ENCODE measurements at places on chromosomes 16 and 17.

- DNase-seq, result no peak
These were observed 44.0 kb upstream of the MEAK7 start for GRCh38 chr16:84548508-84548907.

GRCh38 chr17:17206124-17206912, at the start of gene PLD6:
TSS of gene PLD6 (minus strand) at chr17:17206333. CDS start at chr17:17206286, 47 bp downstream.
- peak; percentile 41 for DNase-seq

DNA sequence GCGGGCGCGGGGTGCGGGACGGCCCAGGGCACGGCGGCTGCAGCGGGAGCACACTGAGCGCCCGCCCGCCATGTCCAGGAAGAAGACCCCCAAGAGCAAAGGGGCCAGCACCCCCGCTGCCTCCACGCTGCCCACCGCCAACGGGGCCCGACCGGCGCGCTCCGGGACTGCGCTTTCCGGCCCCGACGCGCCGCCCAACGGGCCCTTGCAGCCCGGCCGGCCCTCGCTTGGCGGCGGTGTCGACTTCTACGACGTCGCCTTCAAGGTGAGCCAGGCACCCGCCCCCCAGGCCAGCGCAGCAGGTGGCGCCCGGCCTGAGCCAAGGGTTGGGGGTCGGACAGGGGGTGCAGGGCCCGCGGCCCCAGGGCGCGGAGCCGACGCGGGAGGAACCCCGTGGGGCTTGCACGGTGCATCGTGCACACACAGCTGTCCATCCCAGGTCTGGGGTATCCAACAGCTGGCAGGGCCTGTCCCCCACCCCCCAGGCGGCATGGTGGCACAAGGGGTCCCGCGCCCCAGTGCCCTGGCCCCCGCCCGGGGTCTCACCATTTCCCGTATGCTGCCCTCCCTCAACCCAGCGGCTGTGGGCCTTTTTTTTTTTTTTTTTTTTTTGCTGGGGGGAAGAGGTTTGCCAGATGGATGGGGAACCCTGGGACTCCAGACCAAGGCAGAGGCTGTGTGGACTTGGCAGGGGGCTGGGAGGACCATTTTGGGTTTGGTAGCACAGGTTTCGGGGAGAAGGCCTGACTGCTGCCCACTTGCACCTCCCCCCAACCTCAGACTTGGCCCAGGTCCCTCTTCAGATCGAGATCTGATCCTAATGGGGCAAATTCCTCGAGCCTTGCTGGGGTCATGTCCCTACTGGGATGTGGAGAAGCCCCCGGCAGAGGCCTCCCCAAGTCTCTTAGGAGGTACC, 547 bp downstream of the RAB26 start:
- DNase-seq, result no peak

- DNase-seq, result no peak
These were observed 818 bp upstream of the CNEP1R1 start for GRCh38 chr16:50024207-50024606.

GRCh38 chr17:72005332-72006163, 115.3 kb upstream of the SOX9 start:
- no peak for DNase-seq

DNA sequence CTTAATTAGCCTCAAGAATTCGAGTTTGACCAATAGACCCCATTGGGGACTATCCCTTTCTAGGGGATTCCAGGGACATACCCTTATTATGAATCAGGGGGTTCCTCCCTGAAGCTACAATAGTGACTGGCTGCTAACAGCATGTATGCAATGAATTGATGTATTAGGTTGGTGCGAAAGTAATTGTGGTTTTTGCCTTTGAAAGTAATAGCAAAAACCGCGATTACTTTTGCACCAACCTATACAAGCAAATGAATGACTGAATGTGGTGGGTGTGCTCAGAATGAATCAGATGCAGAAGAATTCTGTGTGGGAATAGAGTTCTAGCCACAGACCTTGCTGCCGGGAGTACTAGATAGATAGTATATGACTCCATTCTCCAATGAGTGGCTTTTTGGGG, 76.7 kb downstream of the HLF start:
- DNase-seq, result no peak

- DNase-seq, result no peak
These were observed 3.3 kb upstream of the NOTUM start for GRCh38 chr17:81964081-81964849.

GRCh38 chr17:1367351-1367745, 32.7 kb downstream of the YWHAE start:
- no peak for DNase-seq

DNA sequence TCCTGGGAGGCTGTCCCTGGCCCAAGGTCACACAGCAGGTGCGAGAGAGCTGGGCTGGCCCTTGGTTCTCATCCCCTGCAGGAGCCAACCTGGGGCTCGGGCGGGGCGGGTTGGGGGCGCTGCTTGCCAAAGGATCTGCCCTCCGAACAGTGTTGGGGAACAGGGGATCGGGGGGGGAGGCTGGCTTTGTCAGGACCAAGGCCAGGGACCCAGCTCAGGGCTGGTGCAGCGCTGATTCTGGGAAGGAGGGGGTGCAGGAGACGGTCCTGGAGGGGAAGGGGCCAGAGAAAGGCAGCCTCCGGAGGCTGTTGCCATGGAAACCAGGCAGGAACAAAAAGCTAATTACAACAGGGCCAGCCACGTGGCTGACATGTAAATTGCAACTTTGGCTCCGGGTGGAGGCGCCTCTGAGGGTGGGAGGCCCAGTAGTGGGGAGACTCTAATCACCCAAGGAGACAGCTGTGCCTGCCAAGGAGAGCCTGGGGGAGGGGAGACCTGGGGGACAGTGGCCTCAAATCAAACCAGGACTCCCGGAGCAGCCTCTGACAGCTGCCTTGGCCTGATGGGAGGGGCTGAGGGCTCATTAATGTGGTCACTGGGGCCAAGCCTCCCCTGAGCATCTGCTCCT, 1.3 kb downstream of the TUBB3 start:
- no peak for DNase-seq

DNA sequence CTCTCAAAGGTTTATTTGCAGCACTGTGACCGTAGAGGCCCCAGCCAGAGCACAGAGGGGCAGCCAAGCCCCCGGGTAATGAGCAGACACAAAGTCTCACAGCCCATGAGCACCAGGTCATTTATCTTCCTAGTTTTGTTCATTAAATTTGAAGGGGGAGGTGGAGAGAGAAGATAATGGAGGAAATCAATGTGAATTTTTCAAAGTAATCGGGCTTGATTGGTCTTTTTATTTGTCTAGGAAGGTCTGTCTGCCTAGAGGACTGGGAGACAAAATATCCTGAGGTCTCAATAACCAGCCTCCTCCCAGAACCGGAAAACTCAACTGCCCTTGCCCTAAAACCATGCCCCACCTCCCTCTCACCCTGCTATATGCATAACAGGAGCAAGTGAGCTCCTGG, 189.0 kb downstream of the SLC39A11 start:
- no peak for DNase-seq

GRCh38 chr17:50837980-50838954, 2.9 kb downstream of the WFIKKN2 start:
- DNase-seq, result no peak

- no peak for DNase-seq
These were observed 654 bp downstream of the DLX3 start for GRCh38 chr17:49994085-49995054.

GRCh38 chr17:80931421-80932265, 60.0 kb upstream of the CHMP6 start:
- DNase-seq, result no peak

- no peak for DNase-seq
These were observed 19.1 kb downstream of the OSBPL7 start for GRCh38 chr17:47802341-47803022.

DNA sequence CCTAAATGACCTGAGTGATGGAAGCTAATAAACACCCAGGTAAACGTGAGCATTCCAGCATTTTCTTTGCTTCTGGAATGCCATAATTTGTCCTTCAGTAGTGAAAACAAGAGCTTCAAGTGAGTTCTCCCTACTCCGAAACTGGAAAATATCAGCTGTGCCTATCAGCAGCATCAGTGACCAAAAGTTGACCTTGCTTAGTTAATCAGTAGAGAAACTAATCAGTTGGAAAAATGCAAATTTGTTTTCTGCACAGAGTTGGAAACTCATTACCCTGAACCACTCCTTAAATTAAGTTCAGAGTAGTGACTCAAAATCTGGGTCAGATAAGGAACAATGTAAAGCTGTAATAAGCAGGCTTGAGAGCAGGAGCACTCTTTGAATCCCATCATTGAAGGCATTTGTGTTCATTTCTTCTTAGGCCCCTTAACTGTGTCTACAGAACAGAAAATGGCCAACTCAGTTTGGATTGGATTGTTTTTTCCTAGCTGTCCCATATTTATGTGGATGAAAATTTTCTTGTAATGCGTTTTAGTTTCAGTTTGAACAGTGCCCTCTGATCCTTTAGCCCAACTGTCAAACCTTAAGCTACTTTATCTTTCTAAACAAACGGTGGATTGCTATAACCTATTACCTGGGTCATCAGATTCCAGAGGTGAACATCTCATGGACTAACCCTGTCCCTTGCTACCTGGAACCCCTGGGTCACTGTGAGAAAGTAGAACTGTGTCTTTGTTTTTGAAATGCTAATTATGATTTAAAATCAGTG, 290.4 kb downstream of the TOX3 start:
- DNase-seq, result no peak

- no peak for DNase-seq
These were observed 26.6 kb upstream of the GINS2 start for GRCh38 chr16:85715169-85716021.

GRCh38 chr16:86672179-86672863, 94.0 kb downstream of the FOXL1 start:
- DNase-seq, result no peak

- DNase-seq, result no peak
These were observed 158.4 kb downstream of the KCNJ2 start for GRCh38 chr17:70327723-70328122.

GRCh38 chr17:40303009-40303657, 5.8 kb upstream of the RARA start:
- DNase-seq, result peak; percentile 51

GRCh38 chr17:43171586-43172487, 823 bp downstream of the NBR1 start:
- DNase-seq, result peak; percentile 31

GRCh38 chr16:19769239-19769638, 51.2 kb downstream of the IQCK start:
- no peak for DNase-seq

- DNase-seq, result no peak
These were observed 182.1 kb downstream of the HS3ST3A1 start for GRCh38 chr17:13419676-13420075.

- DNase-seq, result no peak
These were observed 212.5 kb downstream of the CCDC182 start for GRCh38 chr17:57532556-57532955.

GRCh38 chr16:73781297-73781696, 515.3 kb upstream of the PSMD7 start:
- DNase-seq, result no peak

GRCh38 chr16:50747207-50747956, 5.5 kb downstream of the CYLD start:
- DNase-seq, result peak; percentile 54

DNA sequence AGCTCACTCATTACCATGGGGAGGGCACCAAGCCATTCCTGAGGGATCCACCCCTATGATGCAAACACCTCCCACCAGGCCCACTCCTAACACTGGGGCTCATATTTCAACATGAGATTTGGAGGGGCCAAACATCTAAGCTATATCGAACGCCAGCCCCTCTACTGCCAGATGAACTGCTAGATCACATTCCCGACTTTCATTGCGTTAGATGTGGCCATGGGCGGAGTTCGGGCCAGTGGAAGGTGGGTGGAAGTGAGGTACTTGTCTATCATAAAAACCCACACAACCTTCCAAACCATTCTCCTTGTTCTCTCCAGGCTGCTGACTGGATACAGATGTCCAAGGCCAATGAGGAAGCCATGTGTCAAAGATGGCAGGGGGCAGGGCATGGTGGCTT, 27.0 kb upstream of the ANKRD40CL start:
- DNase-seq, result no peak

GRCh38 chr17:39933912-39934311, 6.4 kb downstream of the LRRC3C start:
- DNase-seq, result no peak

DNA sequence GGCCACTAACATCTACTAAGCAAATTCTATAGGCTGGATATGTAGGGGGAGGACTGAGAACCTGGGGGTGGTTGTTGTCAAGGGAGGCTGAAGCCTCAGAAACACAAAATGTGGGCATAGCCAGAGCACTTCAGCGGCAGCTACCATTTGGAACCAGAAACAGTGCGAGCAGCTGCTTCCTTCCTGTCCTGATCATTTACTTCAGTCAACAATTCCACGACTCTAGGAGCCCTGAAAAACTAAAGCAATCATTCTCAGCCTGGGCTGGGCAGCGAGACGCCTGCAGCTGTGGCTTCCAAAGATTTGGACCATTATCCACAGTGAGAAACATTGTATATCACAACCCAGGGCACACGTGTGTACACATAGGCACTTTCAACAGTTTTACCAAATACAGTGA, 93.9 kb upstream of the WSCD1 start:
- no peak for DNase-seq

DNA sequence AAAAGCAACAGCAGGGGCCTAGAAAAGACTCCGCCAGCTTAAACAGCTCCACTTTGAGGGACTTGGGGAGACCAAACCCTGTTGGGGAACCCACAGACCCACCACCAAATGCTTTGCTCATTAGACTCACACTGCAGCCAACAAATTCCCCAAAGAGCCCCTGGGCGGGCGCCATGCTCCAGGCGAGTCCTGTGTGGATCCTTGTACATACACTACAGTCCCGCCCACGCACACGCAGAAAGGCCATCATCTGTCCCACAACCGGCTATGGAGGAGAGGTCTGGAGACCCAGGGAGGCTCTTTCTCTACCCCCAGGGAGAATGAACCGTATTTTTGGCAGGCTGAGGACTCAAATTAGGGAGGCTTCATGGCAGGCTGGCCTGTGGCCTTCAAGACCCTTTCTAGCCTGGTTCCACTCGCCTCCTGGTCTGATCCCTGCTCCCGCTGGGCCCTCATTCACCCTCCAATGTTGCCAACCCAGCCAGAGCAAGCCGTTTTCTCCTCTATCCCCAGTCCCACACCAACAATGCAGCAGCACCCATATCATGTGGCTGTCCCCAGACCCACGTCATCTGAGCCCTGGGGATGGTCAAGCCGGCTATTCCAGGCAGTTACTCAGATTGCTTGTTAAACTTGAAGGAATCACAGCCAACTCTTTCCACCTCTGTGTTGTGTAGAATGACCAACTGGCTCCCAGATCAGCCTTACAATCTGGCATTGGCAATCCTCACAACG, 27.2 kb downstream of the ZNF423 start:
- no peak for DNase-seq

GRCh38 chr16:88900662-88901052, 34.2 kb upstream of the PABPN1L start:
- no peak for DNase-seq

Data from KG1 (cell line).